ENCODE measurements at places on chromosomes 4 and X. TPM values are rescaled to one million over a fixed set of nuclear protein-coding genes. Genes with fewer than 3 reads are reported as not detected.

DNA sequence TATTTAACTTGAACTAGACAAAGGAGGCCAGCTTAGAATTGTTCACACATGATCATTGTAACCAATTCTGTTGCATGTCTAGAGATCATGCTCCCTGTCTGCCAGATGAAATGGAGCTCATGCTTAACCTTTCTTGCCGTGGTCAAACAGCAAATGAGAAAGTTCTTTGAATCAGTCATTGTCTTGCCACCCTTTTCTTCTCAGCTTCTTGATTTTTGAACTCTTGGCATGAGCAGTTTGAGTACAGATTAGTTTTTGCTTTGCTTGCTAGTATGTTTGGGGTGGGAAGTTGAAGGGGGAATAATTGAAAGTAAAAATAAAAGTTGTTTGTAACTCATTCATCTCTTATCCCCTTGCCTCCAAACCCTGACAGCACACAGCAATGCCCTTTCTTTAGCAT lies 4.7 kb downstream of the MTM1 start:
- no peak for DNase-seq

GRCh38 chrX:72349190-72349589 lies 43.5 kb upstream of the CITED1 start:
- DNase-seq: no peak

DNA sequence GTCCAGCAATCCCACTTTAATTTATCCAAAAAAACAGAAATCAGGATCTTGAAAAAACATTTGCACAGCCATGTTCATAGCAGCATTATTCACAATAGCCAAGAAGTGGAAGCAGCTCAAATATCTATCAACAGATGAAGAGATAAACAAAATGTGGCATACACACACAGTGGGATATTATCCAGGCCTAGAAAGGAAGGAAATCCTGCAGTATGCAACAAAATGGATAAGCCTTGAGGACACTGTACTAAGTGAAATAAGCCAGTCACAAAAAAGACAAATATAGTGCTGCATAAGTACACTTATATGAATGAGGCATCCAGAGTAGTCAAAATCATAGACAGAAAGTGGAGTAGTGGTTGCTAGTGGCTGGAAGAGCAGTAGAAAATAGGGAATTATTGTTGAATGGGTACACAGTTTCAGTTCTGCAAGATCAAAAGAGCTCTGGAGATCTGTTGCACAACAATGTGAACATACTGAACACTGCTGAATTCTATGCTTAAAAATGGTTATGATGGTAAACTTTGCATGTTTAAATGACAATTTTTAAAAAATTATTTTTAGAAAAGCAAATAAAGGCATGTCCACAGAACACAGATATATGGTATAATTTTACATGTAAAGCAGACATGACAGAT lies 25.6 kb downstream of the CHM start:
- DNase-seq: no peak

DNA sequence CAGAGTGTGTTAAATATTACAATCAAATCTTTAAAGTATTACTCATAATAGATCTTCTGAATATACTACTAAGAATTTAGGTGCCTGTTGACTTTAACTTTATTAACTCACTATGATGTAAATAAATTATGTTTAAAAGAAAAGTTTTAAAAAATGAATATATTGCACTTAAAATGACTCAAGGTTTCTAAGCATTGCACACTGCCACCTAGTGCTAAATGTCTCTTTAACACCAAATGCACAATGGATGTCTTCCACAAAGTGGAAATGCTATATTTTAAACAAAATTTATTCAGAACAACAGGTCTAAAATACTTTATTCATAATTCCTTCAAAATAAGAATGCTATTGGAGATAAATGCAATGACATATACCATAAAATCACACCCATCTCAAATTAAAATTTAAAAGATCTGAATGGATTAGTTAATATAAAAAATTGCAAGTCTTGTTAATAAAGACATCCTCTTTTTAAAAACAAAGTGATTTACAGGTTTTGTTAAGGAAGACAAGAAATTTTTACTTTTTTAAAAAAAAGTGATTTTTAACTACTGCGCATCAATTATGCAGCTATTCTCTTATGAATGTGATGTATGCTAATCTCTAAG lies 5.5 kb downstream of the INPP4B start:
- peak; percentile 29 for DNase-seq

DNA sequence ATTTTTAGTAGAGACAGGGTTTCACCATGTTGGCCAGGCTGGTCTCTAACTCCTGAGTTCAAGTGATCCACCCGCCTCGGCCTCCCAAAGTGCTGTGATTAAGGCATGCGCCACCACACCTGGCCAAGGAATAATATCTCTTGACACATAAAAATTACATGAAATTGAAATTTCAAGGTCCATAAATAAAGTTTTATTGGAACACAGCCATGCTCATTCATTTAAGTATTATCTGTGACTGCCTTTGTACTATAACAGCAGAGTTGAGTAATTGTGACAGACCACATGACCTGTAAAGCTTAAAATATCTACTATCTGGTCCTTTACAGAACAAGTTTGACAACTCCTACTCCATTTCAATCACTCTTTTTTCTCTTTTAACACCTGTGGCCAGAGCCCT lies 17.8 kb upstream of the EGFL6 start:
- DNase-seq: no peak

DNA sequence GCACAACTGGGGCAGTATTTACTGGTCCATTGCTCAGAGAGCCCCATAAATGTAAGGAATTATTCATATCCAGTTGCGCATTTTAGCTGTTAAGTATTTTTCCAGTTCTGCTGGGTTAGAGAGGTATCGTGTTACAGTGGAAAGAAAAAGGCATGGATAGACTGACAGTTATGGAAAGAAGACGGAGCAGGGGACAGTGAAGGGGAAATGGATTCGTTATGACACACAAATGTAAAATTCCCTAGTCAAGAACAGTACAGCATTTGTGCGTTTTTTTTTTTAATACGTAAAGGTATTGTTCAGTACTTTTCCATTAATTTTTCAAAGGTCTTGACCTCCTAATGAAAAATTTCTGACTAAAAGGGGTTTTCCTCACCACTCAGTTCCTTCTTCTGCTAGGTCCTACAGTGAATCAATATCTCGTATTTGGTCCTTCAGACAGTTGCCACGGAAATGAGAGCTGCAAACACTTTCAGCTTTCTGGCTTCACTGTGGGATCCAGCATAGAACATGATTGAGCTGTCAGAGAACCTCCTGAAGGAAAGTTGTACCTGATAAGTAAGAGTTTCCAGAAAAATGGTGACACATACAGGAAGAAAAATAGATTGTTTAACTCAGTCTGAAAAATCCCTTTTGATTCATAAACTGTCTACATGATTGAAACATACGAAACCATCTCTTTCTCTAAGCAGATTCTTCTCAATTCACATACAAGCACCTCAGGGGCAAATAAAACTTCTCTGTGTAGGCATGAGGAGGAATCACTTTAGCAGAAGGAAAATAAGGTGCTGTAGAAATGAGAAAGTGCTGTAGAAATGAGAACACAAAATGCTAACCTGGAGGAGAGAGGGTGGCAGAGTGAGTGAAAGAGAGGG lies 21.8 kb upstream of the BBS12 start:
- peak; percentile 16 for DNase-seq

DNA sequence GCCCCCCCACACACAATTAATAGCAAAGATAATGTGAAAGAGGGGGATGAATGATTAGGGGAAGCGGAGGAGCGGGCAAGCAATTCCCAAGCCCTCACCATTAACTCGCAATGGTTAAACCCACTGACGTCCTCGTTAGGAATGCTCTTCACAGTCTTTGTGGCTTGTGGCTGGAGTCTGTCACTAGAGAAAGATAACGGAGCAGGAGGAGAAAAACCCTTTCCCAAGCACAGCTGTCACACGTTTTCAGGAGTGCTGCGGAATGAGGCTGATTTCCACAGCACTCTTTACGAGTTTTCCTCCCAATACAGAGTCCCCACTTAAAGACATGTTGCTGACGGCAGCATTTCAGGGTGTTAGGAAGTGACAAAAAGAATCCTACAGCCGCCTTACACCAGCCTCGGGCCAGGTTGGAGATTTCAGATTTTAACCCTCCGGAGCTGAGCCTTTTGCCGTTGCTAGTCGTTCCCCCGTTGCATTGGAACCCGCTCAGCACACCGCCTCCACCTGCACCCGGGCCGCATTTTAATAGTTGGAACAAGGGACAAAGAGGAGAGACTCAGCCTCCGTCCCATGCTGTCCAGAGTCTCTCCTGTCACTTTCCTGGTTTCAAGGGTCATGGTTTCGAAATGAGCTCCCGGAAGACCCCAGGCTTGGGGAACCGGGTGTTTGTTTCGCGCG lies 92.2 kb downstream of the GEMIN8 start:
- no peak for DNase-seq

The WFS1 gene
- 1.7 TPM for total RNA-seq

The KLHL4 gene
- total RNA-seq: not detected

- no peak for DNase-seq
Measured at GRCh38 chrX:11888421-11888820, 130.4 kb downstream of the MSL3 start.

The CT47C1 gene
- not detected for total RNA-seq

GRCh38 chr4:158933236-158933635 lies 164.4 kb downstream of the FNIP2 start:
- DNase-seq: no peak

- no peak for DNase-seq
Measured at GRCh38 chrX:372856-373640, 13.7 kb downstream of the PPP2R3B start.

GRCh38 chrX:134172588-134173259 lies 64.3 kb upstream of the CCDC160 start:
- DNase-seq: peak; percentile 56

DNA sequence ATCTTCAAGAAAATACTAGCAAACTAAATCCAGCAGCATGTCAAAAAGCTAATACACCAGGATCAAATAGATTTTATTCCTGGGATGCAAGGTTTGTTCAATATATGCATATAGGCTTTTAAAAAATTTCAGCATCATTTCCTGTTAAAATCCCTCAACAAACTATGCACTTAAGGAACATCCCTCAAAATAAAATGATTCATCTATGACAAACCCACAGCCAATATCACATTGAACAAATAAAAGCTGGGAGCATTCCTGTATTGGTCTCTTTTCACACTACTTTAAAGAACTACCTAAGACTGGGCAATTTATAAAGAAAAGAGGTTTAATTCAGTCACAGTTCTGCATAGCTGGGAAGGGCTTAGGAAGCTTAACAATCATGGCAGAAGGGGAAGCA lies 726.7 kb downstream of the GRXCR1 start:
- no peak for DNase-seq

GRCh38 chr4:123588631-123589241 lies 192.1 kb downstream of the SPRY1 start:
- no peak for DNase-seq

The HSFX3 gene
- not detected for total RNA-seq

The FATE1 gene
- not detected for total RNA-seq

The P2RY8 gene
- total RNA-seq: 99.1 TPM

GRCh38 chr4:175385797-175386196 lies 426.3 kb downstream of the GPM6A start:
- DNase-seq: no peak

GRCh38 chrX:53047228-53047627 lies 1.4 kb upstream of the GPR173 start:
- no peak for DNase-seq

The CXorf65 gene
- total RNA-seq: 25.3 TPM

The PNMA6A gene
- 0.23 TPM for total RNA-seq

DNA sequence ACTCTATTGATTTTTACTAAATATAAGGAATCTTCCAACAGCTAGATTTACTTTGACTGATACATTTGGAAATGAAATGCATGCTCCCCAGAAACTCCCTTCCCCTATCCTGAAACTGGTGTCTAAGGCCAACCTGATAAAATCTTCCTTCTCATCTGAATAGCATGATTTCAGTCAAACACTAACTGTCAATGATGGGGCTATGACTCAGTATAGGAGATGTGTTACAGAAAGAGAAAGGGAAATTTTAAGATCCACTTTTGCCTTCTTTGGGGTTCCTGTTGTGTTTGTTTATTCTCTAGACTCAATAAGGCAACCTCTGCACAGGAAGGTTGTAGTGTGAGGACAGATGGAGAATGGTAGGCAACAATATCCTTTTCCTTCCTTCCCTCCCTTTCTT lies 160.7 kb downstream of the MOSPD2 start:
- no peak for DNase-seq

The SMAD1 gene
- total RNA-seq: 12.0 TPM

- no peak for DNase-seq
Measured at GRCh38 chr4:173269280-173269679, 64.9 kb downstream of the HMGB2 start.

The TBC1D1 gene
- 99.1 TPM for total RNA-seq

DNA sequence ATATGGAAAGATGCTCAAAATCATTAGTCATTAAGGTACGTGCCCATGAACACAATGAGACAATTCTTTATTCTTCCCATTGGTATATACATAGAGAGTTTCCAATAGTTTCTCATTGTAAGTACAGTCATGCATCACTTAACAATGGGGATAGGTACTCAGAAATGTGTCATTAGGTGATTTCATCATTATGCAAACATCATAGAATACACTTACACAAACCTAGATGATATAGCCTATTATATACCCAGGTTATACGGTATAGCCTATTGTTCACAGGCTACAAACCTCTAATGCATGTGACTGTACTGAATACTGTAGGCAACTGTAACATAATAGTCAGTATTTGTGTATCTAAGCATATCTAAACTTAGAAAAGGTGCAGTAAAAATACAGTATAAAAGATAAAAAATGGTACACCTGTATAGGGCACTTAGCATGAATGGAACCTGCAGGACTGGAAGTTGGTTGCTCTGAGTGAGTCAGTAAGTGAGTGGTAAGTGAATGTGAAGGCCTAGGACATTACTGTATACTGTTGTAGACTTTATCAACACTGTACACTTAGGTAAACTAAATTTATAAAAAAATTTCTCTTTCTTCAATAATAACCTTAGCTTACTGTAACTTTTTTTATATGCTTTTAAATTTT lies 49.6 kb downstream of the KLHL13 start:
- no peak for DNase-seq

DNA sequence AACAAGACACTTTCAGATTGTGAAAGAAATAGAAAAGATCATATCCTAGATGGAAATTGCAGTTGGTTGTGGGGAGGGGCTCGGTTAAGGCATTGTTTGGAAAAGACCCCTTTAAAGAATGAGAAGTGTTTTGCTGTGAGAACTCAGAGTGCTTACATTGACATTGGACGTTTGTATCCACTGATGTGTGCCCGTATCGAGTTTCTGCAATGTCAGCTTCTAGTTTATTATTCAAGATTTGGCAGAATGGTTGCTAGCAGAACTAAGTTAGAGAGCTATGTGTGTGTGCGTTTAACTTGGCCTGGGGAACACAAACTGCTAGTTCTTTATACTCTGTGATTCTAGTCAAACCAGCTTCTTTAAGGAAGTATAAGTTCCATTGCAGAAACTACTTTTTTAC lies 2702.5 kb downstream of the PCDH7 start:
- no peak for DNase-seq

All from activated CD4-positive, alpha-beta T cell treated with anti-CD3 and anti-CD28 coated beads, Interleukin-2, amount 10 ng/mL, durations not matched to agents 7 days and 5 days (primary cell).